ENCODE measurements at places on chromosomes 12 and 14.
A peak's percentile ranks its signal among the peaks of the same experiment; 100 is the strongest.

GRCh38 chr12:105235281-105235731 is 668 bp downstream of the APPL2 start:
- DNase-seq: no peak

GRCh38 chr12:64452559-64453329 is 824 bp downstream of the TBK1 start:
- no peak for DNase-seq

DNA sequence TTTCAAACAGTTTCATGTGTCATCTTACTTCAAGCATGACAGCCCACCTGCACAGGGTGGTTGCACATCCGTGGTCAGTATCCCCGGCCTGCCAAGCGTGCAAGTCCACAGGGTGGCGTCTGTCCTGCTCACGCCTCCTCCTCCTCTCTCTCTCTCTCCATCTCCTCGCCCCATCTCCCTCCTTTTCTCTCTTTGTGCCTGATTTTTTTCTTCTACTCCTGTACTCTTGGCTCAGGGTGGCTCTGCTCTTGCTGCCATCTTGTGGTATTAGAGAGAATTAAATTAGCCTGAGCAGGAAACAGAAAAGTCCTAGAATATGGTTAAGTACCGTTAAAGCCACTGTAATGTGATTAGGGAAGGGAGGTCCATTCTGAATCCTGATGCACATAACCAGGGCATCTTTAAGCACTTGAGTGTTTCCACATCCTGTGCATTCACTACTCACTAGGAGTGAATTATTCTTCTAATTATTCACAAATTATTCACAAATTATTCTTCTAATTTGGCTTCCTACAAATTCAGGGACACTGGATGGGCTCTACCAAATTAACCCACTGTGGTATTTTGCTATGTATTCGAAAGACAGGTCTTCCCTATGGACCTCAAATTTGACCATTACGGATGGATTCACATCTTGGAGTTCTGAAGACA is 25.5 kb upstream of the DTX1 start:
- peak; percentile 33 for DNase-seq

DNA sequence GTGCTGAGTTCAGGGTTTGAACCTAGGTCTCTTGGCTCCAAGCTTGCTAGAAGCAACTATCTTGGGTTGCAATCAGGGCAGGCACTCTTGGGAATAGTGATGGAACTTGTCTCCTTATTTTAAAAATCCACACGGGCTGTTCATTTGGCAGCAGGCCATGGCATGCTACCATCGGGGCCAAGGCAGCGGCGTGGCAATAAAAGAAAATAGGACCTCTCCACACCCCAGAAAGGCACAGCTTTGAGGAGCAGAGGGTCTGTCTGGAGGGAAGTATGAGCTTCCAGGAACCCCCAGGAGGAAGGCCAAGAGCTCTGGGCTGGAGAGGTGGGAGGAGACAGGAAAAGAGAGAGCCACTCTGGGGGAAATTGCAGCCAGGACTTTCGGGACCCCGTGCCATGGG is 15.3 kb downstream of the RPS6KL1 start:
- peak; percentile 30 for DNase-seq

DNA sequence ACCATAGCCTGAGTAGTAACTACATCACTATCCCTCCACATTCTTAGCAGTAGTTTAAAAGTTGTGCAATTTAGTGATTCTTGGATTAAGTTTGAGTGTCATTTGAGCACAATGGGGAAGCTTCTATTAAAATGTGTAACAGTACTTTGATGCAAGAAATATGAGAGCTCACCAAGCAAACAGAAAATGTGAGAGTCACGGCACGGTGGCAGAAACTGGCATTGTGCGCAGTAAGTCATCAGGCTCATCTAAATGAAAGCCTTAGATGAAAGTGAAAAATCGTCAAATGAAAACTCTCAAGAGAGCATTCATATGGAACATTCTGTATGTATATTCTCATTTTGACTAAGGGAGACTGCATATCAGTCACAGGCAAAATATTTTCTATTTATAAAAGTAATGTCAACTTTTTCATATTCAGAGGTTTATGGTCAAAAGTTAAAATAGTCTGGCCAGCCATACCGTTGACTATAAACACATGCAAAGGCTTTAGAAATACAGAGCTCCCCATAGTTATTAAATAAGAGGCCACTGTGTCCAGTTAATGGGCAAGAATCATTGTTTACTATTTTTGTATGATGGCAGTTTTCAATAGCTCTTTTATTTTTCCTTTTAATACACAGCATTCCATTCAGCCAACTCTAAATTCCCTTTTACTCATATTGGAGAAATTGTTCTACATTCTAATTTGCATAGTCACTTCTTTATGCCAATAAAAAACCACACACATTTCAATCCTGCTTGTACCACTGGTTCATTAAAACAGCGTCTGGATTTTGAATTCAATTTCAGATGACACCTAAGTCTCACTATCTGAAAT is 167.9 kb downstream of the PRKD1 start:
- no peak for DNase-seq

- no peak for DNase-seq
Measured at GRCh38 chr12:117365049-117365616, 3.7 kb upstream of the NOS1 start.

DNA sequence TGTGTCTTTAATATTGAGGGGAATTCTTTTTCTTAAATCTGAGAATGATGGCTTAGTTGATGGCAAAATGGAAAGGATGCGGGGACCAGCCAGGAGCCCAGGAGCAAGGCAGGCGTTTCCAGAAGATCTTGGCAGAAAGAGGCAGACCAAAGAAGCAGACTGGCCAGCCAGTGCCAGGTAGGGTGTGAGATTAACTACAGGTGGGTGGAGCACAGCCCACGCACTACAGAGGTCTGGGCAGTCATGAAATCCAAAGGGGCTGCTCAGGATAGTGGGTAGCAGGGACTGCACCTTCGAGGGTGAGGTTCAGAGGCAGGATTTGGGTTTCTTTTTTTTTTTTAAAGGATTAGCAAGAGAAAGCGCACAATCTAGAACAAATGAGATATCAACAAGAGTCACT is 17.7 kb upstream of the PCNX1 start:
- no peak for DNase-seq

- no peak for DNase-seq
Measured at GRCh38 chr12:108896336-108896735, 16.4 kb downstream of the DAO start.

- no peak for DNase-seq
Measured at GRCh38 chr12:81296556-81297305, 218.9 kb downstream of the ACSS3 start.

- no peak for DNase-seq
Measured at GRCh38 chr12:54166567-54167499, 22.0 kb downstream of the SMUG1 start.

- no peak for DNase-seq
Measured at GRCh38 chr12:66694666-66695613, 16.1 kb upstream of the GRIP1 start.

Measured in ovary (tissue), 10 donors.